ENCODE measurements at places on chromosomes 6 and 20.

DNA sequence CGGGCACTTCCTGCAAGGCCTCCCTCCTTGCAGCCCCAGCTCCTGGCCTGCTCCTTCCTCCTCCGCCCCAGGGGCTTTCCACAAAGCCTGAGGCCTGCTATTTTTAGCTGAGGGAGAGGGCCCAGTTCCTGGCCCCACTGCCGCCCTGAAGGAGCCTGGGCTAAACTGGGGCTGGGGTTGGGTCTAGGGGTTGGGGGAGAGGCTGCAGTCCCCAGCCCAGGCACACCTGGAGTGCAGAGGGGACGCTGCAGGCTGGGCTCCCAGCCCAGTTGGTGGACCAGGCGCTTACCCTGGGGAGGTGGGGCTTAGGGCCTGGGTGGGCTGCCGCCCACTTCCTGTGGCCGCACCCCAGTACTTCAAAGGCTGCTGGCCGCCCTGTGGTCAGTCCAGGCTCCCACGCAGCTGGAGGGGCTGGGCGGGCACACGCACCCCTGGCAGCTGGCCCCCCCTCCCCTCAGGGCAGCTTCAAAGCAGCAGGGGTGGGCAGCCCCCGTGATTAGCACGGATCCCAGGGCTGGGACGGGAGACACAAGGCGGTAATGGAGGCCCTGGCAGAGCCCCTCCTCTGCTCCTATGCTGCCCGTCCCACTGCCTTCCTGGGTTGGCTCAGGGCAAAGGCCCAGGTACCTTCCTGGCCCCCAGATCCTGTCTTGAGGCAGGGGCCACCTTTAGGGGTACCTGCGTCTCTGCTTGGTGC lies 7.1 kb upstream of the ABHD16B start:
- peak; percentile 79 for DNase-seq

DNA sequence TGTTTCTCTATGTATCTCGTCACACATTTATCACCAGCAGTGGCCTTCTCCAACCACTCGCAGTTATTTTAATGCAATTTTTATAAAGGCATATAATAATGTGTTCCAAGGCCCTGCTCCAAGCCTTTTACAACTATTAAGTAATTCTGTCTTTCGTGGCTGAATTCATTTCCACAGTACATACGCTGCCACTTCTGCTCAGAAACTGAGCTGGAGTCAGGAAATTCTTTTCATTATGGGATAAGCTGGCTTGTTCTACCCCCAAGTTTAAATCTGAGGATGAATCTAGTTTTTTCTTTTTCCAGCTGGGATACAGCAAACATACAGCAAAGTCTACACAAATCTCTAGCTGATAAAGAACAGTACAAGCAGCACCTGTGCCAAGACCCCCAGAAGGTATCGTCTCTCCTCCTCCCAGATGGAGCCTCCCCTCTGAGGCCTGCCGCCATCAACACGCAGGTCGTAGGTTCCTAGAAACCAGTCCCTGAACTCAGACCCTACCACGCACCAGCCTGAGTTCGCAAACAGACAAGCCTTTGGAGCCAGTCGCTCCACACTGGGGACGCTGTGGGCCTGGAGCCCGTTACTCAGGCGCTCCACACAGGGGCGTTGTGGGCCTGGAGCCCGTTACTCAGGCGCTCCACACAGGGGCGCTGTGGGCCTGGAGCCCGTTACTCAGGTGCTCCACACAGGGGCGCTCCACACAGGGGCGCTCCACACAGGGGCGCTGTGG lies 263.5 kb downstream of the THBS2 start:
- DNase-seq, result no peak

DNA sequence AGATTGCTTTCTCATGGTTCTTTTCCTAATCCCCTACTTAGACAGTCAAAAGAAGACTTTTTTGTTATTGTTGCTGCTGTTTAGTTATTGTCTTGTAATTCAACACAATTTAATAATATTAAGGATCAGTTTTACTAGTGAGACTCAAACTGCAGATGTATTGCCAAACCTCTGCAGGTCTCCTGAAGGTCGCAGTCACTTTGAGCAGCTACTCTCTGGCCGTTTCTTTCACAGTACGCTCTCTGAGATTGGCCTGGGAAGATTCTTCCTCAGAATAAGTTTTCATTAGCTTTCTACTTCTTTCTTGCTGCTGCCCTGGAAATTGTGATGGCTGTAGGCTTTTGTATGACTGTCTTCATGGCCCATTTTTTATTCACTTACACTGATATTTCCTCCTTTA lies 930.8 kb downstream of the QKI start:
- DNase-seq, result no peak

- DNase-seq, result no peak
Observed at GRCh38 chr6:55250400-55250799, 76.1 kb downstream of the HCRTR2 start.

DNA sequence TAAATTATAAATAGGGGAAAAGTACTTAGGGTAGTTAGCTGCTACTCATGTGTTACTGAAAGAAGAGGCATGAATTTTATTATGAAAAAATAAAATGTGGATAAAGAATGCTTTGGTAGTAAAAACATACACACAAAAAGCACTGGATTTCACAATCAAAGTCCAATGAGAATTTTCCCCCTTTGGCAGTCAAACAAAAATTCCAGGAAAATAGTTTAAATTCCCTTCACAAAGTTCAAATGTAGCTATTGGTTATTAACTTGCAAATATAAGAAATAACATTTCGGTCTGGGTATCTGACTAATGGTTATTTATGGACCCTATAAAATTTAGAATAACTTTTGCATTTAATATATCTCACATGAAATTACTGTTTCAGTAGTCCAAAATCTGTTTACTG lies 210.4 kb downstream of the FOXC1 start:
- DNase-seq, result no peak

GRCh38 chr20:46232539-46232938 lies 75.8 kb downstream of the CDH22 start:
- no peak for DNase-seq

DNA sequence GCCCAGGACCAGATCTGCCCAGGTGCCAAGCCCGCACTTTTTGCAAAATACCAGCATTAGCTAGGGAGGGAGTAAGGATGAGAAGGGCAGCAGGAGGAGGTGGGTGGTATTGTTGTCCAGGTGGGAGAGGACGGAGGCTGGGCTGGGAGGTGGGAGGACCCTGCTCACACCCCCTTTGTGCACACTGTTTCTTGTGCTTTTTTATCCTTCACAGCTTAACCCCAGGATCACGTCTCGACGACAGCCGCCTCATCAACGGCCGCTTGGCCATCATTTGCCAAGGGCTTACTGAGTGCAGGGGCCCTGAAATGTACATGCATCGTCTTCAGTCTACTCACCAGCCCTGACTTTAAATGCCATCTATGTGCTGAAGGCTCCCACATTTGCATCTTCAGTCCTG lies 12.1 kb upstream of the TGM2 start:
- no peak for DNase-seq

- no peak for DNase-seq
Observed at GRCh38 chr6:27478141-27478705, 5.3 kb upstream of the ZNF184 start.

- no peak for DNase-seq
Observed at GRCh38 chr6:163446549-163446948, 32.0 kb downstream of the QKI start.

GRCh38 chr20:34473262-34473883 lies 42.8 kb upstream of the DYNLRB1 start:
- peak; percentile 35 for DNase-seq

DNA sequence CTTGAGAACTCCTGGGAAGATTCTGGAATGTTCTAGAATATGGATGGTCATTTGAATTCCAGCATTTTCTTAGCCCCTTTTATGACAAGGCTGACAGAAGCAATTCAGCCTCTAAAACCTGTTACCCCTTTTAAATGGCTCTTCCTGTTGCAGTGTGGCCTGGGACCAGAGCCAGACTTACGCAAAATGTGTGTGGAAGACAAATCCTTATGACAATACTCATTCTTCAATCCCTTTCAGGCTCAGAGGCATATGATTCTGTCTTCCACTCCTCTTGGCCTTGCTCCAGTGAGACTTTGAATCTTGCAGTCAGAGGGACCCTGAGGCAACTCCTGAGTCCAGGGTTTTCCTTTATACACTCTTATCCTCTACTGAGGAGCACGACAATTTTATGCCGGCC lies 287.0 kb downstream of the CLIC5 start:
- peak; percentile 64 for DNase-seq

- DNase-seq, result no peak
Observed at GRCh38 chr6:148414836-148415235, 72.2 kb downstream of the SASH1 start.

DNA sequence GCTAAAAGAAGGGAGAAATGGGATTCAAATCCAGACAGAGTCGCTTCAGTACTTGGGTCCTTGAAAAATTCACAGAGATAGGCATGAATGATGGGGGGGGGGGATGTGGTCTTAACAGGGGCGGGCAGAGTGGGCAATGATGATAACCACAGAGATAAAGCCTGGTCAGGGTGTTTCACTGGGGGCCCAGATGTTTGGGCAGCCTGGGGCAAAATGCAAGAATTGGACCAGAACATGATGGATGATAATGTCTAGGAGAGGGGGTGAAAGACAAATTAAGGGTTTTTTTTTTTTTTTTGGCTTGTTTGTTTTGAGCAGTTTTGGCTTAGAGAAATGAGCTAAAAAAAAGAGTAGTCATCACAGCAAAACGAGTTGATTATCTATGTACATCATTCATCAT lies 57.4 kb downstream of the LAMP5 start:
- DNase-seq, result no peak

DNA sequence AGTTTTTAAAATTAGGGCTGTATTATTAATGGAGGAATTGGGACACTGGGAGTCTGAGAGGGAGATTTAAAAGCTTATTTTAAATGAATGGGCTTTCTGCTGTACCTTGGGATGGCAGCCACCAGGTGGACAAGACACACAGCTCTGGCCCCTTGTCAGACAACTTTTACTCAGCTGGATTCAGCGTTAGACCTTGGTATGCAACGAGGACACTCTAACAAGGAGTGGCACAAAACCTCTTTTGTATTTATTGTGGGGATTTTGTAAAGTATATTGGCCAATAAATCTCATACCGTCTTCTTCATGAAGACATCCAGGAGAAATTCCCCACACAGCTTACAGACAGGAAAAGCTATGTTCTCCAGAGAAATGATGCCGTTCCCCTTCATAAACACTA lies 105.7 kb downstream of the LCA5 start:
- no peak for DNase-seq

DNA sequence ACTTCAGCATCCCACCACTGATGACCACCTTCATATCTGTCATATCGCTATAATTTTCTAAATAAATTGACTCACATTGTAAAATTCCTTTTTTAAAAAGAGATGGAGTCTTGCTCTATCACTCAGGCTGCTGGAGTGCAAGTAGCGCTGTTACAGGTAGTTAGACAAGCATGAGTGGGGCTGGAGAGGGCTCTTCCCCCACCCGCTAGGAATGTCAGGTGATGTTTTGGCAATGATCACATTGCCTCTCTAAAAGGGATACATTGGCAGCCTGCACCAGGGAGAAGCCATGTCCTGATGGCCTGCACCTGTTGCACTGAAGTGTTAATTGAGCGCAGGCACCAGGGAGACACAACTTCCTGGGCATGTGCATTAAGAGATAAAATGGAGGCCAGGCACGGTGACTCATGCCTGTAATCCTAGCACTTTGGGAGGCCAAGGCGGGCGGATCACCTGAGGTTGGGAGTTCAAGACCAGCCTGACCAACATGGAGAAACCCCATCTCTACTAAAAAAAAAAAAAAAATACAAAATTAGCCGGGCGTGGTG lies 16.9 kb upstream of the SLC22A16 start:
- DNase-seq, result no peak

- no peak for DNase-seq
Observed at GRCh38 chr20:16175322-16175961, 397.8 kb downstream of the KIF16B start.

DNA sequence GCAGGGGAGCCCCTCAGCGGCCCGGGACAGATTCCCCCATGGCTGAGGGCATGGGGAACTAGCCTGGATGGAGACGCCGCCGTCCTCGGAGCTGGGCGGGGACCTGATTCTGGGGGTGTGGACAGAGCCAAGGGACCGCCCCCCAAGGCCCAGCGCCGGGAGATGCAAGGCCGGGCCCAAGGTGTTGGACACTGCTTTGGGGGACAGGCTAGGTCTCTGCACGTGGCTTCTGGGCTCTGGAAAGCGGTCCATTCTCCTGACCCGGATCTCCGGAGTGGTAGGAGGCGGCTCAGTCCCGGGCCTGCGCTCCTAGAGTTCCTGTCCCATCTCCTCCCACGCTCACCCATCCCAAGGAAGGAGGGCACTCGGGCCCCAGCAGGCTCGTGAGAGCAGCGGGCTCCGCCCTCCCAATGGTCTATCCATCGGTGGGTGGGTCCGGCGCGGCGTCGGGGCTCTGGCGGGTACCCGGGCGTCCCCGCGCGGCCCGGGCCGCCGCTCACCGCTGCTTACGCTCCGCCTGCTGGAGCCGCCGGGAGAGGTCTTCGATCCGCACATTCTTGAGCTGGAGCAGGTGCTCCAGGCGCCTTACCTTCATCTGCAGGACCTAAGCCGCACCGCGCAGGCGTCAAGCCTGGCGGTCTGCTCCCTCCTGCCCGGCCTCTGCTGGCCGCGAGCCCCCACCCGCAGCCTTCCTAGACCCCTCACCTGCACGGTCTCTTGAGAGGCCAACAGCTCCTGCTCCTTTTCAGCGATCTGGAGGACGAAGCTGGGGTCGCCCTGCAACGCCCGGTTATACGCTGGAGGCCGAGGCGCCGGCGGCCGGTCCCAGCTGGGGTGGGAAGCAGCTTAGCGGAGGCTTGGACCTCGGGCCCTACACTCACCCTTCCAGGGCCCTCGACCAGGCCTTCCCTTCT lies 3.3 kb downstream of the SPEF1 start:
- DNase-seq, result peak; percentile 51

All from kidney (tissue), 22 donors.